ENCODE measurements at places on chromosomes 7 and 10.

DNA sequence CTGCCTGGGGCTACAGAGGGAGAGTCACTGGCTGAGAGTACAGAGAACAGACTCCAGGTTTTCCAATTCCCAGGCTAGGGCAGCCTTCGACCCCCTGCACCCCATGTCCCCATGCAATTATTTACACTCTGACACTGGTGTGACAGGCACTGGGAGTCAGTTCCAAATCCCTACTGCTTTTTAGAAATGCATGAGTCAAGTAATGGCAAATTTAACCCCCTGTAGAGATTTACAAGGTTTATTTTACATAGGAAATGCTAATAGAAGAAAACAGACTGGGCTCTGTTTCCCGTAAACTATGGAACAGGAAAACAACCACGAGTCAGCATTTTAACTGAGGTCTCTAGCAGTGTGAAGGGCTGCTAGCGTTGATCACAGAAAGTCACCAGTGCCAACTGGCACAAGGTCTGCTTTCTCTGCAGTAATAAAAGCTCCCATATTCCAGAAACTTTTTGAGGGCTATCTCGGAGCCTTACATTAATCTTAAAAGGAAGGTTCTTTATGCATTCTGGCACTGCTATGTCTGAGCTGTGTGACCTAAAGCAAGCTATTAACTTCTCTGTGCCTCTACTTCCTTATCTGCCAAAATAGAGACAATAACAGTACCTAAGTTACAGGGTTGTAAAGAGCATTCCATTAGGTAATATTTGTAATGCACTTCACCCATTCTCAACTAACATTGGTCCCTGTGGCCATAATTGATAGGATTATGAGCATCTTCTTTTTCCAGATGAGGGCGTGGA, 28.2 kb downstream of the NOD1 start:
- no peak for DNase-seq

- DNase-seq: peak; percentile 81
Observed at GRCh38 chr10:133335246-133336117, 1.2 kb downstream of the CALY start.

DNA sequence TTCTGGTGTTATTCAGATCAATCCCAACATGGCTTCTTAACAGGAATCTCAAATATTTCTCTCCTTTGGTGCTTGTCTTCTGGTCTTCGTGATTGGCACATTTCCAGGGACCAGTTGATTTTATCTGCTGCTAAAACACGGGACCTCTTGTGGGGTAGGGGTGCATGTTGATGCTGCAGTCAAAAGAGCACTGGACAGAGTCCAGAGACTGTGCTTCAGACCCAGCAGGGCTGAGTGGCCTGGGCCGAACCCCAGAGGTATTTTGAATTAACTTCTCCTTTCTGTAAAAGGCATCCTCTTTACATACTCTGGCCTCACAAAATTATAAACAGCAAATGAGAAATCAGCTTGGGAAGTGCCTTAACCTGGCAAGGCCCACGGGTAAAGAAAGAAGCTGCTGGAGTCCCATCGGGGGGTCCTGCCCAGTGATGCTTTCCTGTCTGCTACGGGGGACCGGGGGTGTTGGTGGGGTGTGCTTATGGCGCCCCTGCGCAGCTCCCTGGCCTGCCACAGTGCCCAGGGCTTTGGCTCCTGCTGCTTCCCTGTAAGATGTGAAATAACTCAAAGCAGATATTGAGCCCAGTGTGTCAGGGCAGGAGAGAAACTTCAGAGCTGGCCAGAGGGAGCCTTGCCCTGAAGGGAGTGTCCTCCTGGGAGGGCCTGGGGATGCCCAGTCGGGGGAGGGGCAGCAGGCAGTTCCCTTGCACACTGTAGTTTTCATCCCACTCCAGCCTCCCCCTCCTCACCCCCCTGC, 230.5 kb downstream of the TCF7L2 start:
- DNase-seq: no peak

- DNase-seq: no peak
Observed at GRCh38 chr7:76424413-76425111, at the start of gene ZP3. Gene ZP3 (plus strand): TSS chr7:76424950. CDS start chr7:76424965, 15 bp downstream.

DNA sequence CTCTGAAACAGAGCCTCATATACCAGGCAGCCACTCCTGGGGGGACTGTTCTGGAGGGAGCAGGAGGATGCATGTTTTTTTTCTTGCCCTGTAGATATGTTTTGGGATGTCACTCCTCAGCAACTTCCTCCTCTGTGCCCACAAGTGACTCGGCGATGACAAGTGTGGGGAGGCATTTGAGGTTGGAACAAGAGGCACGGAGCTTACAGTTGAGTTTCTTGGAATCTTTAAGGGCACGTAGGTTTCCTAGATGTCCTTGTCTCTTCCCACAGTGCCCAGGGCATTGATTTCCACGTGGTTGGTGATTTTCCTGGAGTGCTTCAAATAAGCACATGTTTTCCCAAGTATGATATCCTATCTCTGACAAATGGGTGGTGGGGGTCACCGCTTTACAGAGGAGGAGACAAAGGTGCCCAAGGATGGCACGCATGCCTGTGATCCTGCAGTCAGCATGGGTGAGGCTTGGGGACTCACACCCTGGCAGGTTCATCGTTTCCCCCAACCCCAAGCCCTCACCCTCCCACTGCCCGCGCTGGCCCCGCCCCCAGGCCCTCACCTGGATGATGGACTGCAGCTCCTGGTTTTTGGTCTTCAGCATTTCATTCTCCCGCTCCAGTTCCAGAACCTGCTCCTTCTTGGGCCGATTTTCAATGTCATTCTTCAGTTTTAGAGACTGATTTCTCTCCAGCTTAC, 95.2 kb upstream of the GNA12 start:
- DNase-seq: no peak

- no peak for DNase-seq
Observed at GRCh38 chr10:17783751-17784150, 25.4 kb upstream of the MRC1 start.

- DNase-seq: no peak
Observed at GRCh38 chr7:52909935-52910334, 125.5 kb upstream of the POM121L12 start.

DNA sequence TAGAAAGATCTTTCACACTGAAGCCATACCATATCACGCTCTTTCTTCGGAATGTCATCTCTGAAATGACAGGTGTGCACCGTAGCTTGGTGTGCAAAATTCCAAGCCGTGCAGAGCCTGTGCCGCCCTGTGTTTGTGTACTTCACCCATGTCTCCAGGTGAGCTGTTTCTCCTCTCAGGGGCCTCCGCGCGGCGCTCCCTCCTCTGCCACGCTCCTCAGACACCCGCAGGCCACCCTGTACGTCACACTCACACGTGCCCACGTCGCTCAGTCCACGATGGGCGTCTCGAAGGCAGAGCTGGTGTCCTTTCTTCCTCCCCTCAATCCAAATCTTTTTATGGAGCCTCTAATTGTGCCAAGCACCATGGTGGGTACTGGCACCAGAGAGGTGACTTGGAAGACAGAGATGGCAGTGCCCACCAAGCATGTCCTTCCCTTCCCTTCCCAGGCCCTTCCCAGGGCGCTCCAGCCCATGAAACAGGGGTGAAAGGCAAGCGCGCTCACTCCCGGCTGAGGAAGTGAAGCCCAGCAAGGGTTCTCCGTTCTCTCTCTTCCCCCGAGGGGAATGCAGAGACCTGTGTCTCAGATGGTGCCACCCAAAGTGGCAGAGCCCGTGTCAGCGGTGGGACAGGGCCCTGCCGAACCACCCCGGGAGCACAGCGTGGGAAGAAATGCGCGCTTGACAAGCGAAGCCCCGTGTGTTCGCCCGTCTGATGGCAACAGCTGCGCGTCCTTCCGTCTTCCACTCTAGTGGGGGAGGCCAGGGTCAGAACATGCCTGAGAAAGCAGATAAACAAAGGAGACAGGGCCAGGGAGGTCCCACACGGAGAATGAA, 292.5 kb upstream of the SHH start:
- DNase-seq: no peak

DNA sequence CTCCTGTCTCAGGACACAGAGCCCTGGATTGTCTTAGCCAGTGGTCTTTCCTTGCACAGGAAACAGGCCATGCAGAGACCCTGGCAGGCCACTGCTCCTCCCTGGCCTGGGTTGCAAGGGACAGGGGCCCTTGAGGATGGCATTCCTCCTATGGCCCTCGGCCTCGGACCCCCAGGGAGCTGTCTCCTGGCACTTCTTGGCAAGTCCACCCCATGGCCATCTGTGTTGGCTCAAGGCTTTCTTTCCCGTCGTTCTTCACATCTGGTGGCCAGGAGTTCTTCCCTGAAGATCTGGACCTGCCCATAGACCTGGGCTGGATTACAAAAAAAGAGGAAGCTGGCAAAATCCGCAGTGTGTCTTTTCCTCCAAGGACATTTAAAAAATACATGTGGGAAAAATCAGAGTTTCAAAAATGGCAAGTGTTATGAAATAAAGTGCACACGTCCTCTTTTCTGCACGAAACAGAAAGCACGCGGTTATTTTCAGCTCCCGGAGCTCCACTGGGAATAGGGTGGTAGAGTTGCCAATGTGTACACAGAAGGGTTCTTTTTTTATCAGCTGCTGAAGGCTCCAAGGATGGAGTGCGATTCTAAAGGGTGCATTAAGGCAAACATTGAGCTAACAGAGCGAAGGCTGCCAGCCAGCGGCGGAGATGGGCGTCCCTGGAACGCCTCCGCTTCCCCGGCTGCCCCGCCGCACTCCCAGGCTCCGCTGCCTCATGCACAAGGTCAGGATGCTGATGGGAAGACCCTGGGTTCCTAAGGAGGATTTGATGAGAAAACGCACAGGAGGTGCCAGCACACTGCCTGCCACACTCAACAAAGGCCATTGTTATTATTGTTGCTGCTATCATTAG, 62.8 kb upstream of the FAM20C start:
- DNase-seq: no peak

GRCh38 chr7:21999896-22000295, 54.2 kb upstream of the CDCA7L start:
- no peak for DNase-seq

GRCh38 chr7:138865843-138866242, 67.8 kb upstream of the ATP6V0A4 start:
- no peak for DNase-seq

DNA sequence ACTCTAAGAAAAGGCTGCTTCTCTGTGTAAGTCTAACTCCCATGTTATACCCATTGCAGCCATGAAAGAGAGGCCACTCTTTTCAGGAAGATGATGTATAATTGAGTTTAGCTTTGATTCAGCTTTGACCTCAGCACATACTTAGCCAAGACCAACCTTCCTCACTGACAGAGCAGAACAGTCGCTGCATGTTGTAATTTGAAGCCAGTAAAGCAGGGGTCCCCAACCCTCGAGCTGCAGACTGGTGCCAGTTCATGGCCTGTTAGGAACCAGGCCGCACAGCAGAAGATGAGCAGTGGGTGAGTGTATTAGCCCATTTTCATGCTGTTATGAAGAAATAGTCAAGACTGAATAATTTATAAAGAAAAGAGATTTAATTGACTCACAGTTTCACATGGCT, 223.9 kb downstream of the GPR158 start:
- no peak for DNase-seq

DNA sequence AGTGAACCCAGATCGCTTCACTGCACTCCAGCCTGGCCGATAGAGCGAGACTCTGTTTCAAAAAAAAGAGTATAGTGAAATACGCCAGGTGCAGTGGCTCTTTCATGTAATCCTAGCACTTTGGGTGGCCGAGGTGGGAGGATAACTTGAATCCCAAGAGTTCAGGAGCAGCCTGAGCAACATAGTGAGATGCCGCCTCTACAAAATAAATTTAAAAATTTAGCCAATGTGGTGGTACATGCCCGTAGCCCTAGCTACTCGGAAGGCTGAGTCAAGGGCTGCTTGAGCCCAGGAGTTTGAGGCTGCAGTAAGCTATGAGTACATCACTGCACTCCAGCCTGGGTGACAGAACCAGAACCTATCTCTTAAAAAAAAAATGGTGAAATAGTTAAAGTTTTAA, 27.9 kb downstream of the TMEM60 start:
- no peak for DNase-seq

DNA sequence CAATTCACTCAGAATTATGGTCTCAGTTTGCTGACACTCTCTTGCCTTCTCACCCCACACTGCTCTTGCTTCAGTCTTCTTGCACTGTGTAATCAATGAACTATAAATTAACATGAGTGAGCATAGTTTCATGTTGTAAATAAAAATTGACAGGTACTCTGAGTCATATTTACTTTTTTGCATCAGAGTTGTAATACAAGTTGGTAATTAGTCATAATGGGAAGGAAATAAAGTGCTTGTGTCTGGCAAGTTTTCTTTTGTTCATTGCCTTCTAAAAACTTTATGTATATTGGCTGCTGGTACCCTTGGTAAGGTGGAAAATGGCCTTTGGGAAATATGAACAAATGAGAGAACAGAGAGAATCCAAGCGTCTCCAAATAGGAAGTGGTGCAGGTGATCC, 169.3 kb upstream of the MAGI2 start:
- DNase-seq: no peak

GRCh38 chr7:82051601-82052000, 281.8 kb upstream of the HGF start:
- DNase-seq: no peak

- DNase-seq: no peak
Observed at GRCh38 chr7:134946260-134946659, 40.0 kb upstream of the AGBL3 start.

DNA sequence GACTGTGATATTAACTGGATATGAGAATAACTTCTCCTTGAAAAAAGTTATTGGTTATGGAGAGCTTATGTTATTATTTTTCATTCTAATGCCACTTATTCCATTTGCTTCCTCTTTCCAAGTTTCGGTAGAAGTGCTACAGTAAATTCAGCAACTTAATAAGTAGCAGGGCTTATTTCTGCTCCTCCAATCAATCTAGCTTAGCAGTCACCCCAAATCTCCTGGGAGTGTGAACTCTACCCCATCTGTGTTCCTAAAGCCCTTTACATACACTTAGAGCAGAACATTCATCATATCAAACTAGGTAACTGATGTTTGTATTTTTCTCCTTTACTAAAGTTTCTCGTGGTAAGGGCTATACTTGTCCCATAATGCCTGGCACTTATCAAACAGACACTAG, 8.7 kb downstream of the ARL3 start:
- no peak for DNase-seq

- DNase-seq: peak; percentile 65
Observed at GRCh38 chr10:60732807-60733516, 45.3 kb upstream of the CDK1 start.

DNA sequence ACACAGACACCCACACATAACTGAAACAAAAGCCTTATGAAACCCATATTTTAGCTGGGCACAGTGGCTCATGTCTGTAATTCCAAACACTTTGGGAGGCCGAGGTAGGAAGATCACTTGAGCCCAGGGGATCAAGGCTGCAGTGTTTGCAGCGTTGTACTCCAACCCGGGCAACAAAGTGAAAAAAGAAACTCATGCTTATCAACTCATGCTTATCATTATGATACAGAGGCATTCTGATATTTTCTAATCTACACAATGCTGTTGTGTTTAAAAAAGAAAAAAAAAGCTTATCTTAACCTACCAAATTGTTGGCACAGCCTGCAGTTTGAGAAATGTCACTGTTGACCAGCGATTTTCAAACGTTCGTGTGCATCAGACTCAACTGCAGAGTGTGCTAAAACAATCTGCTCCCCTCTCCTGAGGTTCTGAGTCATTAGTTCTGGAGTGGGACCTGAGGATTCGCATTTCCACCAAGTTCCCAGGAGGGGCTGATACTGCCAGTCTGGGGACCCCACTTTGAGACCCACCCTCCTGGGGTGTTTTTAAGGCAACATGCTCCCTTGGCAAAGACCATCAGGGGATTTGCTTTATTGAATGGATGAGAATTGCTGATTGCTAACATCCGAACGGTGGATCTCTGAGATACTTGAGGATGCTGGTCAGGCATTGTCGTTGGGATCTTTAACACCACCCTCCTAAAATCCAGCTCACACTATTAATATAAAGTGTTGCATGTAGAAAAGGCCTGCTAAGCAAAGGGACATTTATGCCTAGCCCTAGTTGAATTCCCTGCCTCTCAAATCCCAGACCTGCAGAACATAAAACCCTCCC, 16.2 kb downstream of the CHST3 start:
- no peak for DNase-seq
